Foreskin keratinocyte (primary cell): ENCODE measurements at places on chromosomes 7 and 10.

- DNase-seq, result no peak
Observed at GRCh38 chr10:132774902-132775863, 10.8 kb downstream of the NKX6-2 start.

- peak; percentile 97 for DNase-seq
Observed at GRCh38 chr7:24821045-24821753, 63.9 kb upstream of the GSDME start.

DNA sequence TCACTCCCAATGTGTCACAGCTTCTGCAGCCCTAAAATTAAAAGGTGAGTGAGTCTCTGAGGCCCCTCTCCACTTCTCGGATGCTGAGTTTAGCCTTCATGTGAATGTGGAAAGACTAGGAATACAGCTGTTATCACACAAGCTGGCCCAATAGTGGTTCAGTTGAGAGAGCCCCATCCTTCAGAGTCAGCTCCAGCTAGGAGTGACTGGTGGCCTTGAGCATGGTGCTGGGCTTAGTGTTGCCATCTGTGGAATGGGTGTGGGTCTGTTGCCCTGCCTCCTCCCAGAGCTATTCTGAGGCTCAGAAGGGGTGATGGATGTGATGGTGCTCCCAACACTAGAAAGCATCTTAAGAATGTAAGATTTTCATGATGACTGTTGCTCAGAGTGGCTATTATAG, 55.8 kb downstream of the FIGNL1 start:
- no peak for DNase-seq

DNA sequence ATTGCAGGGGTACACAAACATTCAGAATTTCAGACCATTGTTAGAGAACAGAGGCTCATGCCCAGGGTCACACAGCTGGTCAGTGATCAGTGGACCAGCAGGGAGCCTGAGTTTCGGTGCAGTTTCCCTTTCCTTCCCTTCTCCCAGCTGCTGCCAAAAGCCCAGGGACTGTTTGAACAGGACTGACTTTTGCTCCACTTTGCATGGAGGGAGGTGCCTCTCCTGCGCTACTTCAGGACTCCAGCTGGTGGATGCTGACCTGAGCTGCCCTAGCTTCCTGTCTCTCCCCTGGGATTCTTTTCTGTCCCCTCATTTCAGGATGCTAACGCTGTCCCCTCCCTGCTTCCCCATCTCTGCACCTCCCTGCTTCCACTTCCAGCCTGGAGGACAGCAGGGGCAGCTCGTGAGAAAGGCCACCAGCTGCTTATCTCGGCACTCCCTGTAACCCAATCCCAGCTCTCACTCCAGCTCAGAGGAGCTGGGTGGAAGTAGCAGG, 14.5 kb downstream of the SH2D4B start:
- no peak for DNase-seq

- DNase-seq, result peak; percentile 12
Observed at GRCh38 chr7:100544967-100545359, 6.0 kb downstream of the AGFG2 start.

DNA sequence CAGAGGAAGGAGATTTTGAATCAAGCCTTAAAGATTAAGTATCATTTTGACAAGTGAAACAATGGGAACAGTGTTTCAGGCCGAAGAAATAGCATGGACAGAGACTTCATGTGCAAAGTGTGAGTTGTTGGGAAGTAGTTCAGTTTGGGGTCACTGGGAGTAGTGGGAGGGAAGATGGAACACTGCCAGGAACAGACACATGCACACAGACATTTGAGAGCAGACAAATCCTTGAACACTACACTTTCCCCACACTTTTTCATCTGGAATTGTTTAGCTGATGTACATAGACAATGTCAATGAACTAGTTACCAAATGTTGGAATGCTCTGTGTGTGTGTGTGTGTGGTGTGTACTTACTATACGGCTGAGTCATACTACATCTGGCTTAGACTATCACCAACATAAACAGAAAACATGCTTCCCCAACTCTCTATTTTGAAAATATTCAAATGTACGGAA, 52.4 kb upstream of the LRRC17 start:
- peak; percentile 52 for DNase-seq

DNA sequence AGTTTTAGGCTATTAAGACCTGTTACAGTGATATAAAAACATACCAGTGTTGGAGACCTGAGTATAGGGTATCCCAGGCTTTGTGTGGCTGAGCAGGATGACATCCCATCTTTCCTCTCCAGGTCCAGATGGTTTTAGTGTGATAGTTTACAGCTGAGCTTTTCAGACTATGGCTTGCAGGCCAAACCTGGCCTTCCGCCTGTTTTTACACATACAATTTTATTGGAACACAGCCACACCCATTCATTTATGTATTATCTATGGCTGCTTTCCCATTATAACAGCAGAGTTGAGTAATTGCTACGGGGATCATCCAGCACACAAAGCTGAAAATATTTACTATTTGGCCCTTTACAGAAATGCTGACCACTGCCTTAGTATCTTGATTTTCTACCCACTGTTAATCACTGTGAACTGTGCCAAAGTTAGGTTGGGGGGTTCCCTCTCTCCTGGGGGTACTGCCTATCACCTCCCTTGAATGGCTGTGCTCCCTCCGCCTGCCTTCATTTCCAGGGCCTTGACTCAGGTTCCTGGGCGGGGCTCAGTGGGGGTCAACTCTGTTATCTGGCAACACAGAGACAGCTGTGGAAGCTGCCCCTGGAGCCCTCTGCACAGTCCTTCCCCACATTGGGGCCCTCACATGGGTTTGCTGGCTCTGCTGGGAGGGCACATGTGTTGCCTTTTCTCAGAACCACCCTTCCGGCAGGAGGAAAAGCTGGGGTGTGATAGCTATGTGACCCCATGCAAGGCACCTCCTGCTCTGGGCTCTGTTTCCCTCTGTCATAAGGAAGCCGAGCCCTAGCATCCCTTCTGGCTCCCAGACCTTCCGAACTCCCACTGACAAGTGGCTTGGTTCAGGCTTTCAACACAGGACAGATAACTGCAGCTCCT, 40.3 kb upstream of the SH2D4B start:
- DNase-seq, result no peak

GRCh38 chr10:78726171-78726570, 342.6 kb upstream of the ZMIZ1 start:
- DNase-seq, result no peak

DNA sequence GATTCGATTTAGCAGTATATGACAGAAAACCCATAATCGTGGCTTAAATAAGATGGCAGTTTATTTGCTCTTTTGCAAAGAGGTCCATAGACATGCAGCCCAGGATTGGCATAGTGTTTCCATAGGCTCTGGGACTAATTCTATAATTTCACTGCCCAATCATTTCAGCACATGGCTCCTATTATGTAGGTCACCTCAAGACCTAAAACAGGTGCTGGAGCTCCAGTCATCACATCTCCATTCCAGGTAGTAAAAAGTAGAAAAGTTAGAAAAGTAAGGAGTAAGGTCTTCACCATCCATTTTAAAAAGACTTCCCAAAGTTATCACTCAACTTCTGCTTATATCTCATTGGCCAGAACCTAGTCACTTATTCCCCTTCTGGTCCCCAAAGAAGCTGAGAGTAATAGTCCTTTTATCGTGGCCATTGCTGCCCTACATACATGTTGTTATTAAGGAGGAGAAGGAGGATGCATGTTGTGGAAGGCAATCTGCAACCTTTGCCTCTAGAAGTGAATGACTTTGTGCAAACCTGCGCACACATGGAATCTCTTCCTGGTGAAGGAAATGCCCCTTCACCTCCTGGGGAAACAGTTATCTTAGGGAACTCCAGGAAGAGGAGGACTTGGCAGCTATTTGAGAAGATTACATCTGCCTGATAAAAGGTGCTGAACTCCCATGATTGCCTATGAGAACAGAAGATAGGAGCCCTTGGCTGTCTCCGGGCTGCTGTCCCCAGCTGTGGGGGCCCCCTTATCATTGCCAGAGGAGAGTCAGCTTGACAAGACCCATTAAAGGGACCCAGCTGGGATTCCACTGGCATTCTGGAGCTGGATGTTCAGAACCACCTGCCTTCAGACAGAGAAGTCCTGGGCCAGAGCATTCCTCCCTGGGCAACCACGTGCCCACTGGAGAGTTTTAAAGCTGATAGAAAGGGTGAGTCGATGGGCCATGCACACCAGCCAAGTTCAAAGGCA, 330.6 kb upstream of the ZMIZ1 start:
- DNase-seq, result no peak

DNA sequence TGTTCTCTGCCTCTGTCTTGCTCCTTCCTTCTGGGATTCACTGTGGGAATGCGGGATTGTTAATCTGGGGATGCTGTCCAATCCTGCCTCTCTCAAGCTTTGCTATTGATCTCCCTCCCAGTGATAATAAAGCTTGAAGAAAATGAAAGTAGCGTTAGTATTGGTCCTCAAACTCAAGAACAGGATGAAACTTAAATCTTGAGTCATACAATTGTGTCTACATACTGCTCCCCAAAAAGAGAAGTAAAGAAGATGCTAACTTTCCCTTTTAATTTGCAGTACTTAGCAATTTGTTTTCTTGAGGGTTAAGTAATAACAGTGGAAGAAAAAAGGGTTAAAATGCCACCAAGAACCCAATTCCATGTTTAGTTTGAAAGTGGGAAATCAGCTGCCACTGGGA, 13.6 kb downstream of the CFTR start:
- DNase-seq, result no peak

DNA sequence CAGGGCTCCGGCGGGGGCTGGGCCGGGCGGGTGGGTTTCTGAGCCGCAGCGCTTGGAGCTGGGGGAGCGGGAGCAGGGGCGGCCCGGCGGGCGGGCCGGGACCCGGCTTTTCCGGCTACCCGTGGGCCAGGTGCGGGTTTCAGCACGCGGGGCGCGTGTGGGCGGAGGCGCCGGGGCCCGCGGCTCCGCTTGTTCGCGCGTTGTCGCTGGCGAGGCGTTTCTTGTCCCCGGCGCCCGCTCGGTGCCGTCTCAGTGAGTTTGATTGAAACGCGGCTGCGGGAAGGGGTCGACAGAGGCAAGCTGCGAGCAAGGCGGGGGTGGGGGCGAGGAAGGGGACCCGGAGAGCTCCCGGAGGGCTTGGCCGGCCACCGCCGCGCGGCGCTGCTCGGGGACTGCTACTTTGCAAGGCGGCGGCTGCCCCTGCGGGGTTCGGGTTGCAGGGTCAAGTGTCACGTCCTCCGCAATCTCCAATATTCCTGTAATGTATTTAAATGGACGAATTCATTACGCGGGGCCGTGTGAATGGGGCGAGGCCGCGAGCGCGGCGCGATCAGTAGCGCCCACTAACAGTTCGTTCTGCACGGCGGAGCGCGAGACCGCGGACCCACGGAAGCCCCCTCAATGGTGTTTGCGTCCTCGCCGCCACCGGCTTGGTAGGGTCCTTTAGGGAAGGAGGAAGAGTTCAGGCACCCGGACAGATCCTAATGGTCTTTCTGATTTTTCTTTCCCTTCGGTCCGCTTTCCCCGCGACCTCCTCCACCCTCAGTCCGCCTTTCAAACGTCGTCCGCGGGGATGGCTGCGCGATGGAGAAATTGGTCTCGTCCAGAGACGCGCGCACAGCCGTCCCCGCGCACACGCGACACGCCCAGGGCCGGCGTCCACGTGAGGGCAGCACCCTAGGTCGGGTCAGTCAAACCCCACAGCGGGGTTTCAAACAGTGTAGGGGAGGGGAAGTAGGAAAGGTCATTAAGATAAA, 76.9 kb downstream of the INSIG1 start:
- no peak for DNase-seq

DNA sequence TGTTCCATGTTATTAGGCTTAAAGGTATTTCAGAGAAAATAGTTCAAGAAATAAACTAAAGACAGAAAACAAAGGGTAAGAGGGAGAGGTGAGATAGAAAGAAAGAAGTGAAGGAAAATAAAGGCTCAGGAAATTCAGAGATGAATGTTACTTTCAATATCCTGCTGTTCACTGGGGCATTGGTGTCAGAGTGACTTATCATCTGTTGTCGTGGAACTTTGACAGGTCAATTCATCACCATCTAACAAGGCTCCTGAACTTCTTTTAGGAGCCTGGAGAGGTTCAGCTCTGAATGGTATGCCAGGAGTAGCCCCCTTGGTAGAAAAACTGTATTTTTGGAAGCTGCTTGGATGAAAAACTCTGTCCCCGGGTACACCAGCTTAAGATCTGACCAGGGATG, 100.1 kb downstream of the KLF6 start:
- DNase-seq, result no peak

GRCh38 chr7:26305090-26305868, 13.6 kb downstream of the SNX10 start:
- no peak for DNase-seq

DNA sequence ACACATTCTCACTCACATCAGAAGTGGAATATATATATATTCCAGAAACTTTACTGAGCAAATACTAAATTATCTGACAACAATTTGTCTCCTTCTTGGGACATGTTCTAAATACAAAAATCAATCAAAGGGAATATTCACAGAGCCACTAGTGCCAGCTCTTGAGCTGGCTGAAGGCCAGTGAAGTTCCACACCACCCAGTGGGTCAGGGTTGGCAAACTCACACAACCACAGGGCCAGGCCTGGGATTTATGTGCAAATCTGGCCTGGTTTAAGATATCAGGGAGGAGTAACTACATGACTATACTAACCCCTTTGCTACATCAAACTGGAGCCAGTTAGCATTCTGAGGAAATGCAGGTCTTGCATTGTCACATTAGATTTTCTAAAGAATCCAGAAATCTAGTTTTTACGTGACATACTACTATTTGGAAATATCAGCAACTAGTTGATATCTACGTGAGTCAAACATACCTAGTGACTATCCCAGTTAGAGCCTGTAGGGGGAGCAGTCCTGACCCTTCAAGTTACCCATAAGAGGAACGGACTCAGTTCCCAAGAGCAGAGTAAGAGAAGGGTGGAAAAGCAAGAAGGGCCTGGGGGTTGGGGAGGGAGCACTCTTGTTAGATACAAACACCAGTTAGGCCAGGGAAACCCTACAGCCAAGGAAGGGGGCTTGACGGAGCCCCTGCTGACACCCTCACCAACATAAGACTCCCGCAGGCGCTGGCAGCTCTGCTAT, 600.4 kb downstream of the KCNMA1 start:
- no peak for DNase-seq

DNA sequence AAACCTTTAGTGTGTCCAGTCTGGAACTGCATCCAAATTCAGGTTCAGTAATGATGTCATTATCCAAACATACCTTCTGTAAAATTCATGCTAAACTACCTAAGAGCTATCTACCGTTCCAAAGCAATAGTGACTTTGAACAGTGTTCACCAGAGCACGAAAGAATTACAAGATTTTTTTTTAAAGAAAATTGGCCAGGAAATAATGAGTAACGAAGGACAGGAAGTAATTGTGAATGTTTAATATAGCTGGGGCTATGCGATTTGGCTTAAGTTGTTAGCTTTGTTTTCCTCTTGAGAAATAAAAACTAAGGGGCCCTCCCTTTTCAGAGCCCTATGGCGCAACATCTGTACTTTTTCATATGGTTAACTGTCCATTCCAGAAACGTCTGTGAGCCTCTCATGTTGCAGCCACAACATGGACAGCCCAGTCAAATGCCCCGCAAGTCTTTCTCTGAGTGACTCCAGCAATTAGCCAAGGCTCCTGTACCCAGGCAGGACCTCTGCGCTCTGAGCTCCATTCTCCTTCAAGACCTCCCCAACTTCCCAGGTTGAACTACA, 694 bp upstream of the FAS start:
- no peak for DNase-seq

GRCh38 chr10:84539216-84539615, 210.8 kb downstream of the CCSER2 start:
- no peak for DNase-seq

- DNase-seq, result no peak
Observed at GRCh38 chr7:100629117-100629716, 12.1 kb downstream of the TFR2 start.

- no peak for DNase-seq
Observed at GRCh38 chr7:38217672-38218071, 39.6 kb downstream of the STARD3NL start.

GRCh38 chr10:12510501-12510941, 161.2 kb downstream of the CAMK1D start:
- no peak for DNase-seq

GRCh38 chr7:139068544-139069399, 32.9 kb upstream of the ZC3HAV1L start:
- DNase-seq, result no peak
